ENCODE measurements at places on chromosomes 1 and 21. TPM values are rescaled to one million over a fixed set of nuclear protein-coding genes. Genes with fewer than 3 reads are reported as not detected.

The USH2A gene
- not detected for total RNA-seq

The ASCL5 gene
- not detected for total RNA-seq

The MXRA8 gene
- total RNA-seq = 0.18 TPM

The CRNN gene
- not detected for total RNA-seq

The BMP8B gene
- total RNA-seq = 0.60 TPM

The SPRR2E gene
- not detected for total RNA-seq

The RASSF5 gene
- 213 TPM for total RNA-seq
